ENCODE measurements at places on chromosomes 6 and 20.

DNA sequence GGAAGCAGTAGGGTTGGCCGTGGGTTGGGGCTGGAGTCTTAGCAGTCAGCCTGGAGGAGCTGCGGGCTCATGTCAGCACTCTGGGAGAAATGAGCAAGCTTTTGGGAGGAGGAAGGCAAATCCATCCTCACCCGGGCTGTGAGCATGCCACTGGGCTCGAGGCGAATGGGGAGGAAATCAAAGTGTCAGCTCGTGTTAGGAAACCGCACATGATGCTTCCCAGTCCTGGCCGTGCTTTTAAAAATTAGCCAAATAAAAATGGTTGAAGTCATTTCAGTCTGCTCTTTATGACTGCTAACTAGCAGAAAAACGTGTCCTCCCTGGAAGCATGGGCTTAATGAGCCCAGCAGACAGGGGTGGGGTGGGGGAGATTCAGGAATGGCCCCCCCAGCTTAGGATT is 98.1 kb downstream of the NFATC2 start:
- ATAC-seq: no peak

- peak; percentile 85 for ATAC-seq
These were observed 18.7 kb downstream of the ZNF451 start for GRCh38 chr6:57108691-57109090.

GRCh38 chr6:5667737-5668136 is 339.0 kb downstream of the NRN1 start:
- ATAC-seq: no peak

GRCh38 chr6:54801669-54802068 is 44.9 kb upstream of the FAM83B start:
- no peak for ATAC-seq

- ATAC-seq: no peak
These were observed 14.8 kb upstream of the FKBP5 start for GRCh38 chr6:35703554-35703953.

GRCh38 chr6:134341999-134342567 is 24.2 kb upstream of the SGK1 start:
- ATAC-seq: no peak

DNA sequence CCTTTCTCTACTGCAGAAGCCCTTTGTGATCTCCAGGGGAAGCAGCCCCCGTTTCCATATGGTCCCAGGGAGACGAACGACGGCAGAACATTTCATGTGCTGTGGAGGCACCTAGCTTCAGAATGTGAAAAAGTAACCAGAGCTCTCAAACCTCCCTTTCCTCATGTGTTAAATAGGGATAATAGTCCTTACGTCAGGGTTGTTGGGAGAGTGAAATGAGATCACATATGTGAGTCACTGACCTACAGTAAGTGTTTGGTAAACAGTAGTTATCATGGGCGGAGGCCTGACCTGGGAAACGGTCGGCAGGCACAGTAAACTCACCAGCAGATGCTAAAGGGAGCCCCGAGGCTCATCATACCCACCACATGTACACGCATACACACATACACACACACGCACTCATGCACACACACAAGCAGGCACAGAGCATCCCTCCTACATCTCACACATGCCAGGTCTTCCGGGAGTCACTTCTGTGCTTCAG is 89.7 kb downstream of the LY86 start:
- no peak for ATAC-seq

GRCh38 chr6:79065232-79065631 is 12.8 kb downstream of the PHIP start:
- ATAC-seq: no peak

DNA sequence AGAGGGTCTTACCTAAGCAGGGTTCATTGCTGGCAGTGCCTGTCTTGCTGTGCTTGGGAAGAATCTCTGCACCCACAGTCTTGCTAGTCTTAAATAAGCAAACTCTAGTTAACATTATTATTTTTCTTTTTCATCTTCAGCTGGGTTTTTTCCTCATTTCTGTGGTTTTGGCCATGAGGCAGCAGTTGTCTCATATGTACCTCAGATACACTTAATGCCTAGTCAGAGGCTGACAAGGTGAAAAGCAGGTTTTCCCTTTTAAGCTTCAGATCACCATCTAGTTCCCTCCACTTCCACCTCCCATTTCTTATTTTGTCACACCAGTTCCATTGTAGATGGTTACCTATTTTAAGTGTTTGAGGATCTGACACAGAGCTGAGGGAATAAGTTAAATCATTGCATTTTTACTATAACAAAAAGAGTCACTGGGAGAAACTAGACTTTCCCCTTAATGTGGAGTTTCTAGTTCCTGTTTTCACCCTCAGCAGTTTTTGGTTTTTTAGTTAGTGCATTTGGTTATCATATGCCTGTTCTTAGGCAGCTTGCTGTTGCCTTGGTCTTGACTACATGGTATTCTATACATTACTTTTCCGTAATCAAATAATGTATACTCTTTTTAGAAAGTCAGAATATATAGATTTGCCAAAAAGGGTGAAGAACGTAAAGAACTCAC is 46.0 kb downstream of the AFDN start:
- ATAC-seq: no peak

- no peak for ATAC-seq
These were observed 291.9 kb upstream of the PRDM1 start for GRCh38 chr6:105794239-105794638.

DNA sequence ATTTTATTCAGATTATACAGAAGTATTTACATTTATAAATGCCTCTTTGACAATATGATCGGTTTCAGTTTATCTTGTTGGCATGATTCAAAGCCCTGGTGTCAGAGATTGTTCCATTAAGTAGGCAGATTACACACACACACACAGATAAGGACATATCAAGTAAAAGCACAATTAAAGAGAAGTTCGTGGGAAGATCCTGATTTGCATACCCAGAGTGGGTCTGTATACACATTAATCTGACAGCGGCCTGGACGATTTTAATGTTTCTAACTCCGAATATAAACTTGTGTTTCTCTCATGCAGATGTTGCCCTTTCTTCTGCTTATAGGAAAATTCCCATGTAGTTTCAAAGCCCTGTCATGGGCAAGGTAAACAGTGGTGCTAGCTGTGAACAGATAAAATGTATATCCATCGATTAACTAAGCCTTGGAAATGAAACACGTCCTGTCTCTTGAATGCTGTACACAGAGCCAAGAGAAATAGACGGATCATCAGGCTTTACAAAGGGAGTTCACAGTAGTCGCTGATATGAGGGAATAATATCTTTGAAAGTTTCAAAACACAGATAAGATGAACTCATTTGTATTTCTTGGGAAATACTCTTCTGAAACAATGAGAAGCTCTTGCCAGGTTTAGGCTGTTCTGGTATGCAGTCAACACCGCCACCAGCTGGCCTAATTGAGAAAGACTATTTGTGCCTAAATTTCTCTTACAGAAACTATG is 108.2 kb upstream of the GMDS start:
- no peak for ATAC-seq

- ATAC-seq: no peak
These were observed 34.4 kb downstream of the TGM3 start for GRCh38 chr20:2330090-2330695.

DNA sequence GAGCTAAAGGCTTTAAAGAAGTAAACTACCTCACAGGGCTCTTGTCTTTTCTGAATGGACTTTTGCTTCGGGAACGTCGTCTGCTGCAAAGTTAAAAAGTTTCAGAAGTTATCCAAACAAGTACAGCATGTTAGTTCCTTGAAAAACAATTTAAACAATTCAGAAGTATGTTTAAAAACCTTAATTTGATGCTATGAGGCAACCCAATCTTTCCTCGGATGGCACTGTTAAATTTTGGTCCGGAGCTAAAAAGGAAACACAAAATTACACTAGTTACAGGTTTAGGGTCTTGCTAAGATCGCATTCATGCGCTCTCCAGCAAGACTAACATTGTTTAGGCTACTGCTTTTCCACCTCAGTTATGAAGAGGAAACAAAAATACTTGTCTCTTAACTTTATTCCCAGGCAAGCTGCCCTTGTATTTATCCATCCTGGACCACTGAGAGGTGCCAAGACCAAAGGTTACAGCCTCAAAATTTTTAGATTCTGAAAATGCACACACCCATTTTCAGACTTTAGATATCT is 12.7 kb downstream of the RBM39 start:
- ATAC-seq: no peak

GRCh38 chr6:130070792-130071191 is 52.4 kb downstream of the L3MBTL3 start:
- no peak for ATAC-seq

GRCh38 chr20:45963059-45964005 is 8.7 kb downstream of the ZNF335 start:
- peak; percentile 27 for ATAC-seq

DNA sequence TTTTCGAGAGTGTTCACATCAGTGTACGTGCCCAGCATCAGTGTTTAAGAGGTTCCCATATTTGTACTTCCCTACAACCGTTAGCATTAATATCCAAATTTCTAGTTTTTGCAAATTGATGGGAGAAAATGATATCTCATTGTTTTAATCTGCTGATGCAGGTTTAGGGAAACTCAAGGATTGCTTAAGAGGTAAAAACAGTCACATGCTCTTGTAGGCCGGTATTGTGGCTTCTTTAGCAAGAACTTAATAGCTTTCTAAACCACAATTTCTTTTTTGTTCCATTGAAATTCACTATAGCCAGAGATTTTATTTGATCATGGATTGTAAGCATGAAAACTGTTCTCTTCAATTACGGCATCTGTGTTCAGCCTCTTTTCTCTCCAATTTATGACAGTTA is 29.5 kb downstream of the BEND6 start:
- ATAC-seq: no peak

DNA sequence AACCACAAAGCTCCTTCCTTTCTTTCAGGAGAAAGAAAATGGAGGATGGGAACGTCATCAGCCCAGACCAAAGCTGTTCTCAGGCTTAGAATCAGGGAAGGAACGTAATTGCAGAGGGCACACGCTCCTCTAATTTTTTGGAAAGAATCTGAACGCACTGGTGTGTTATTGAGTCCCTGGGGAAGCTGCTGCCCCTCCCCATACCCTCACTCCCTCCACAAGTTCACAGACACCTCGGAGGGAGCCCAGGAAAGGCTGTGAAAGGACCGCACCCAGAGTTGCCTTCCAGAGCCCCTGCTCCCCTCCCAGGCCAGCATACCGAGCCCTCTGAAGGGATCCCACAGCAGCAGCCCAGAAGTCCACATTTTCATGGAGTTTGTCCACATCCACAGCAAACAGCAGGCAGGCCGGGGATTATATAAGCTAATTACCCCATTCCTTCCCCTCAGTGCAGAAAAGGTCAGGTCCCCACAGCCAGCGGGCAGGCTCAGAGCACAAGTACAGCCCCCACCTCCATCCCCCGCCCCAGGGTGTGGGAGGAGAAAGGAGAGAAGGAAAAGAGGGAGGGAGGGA is 53.7 kb downstream of the ANKRD60 start:
- ATAC-seq: no peak

GRCh38 chr20:44460795-44461141 is 14.9 kb upstream of the TTPAL start:
- no peak for ATAC-seq

DNA sequence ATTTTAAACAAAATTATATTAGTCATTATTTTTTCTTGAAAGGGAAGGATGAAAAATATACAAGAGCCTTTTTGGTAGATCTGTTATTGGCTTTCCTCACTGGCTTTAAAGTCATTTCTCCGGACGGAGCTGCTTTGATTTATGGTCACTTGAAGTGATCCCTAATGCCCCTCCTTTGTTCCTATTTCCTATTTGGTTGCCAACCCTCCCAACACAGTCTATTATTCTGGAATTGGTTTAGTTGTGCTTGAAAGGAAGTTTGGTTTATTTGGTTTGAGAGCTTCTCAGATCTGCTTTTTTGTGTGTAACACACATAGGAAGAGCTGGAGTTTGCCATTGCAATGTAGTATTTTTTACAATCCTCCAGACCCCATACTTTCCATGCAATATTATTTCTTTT is 347.9 kb downstream of the RFPL4B start:
- ATAC-seq: no peak

DNA sequence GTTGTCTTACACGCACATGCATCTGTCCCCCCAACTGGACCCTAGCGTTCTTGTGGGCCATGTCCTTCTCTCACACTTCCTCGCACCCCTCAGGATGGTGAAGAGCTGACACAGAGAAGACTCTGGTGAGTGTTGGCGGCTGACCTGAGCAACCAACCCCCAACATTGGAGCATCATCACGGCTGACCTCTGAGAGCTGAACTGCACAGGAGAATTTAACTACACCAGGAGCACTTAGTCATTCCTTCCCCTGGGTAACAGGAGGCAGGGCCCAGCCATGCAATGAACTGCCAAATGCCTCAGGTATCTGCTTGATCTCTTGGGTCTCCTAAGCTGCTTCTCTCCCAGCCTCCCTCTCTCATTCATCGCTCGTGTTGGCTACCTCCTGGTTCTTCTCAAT is 88.5 kb downstream of the PSMG4 start:
- ATAC-seq: no peak

GRCh38 chr6:20893412-20893811 is 359.2 kb downstream of the CDKAL1 start:
- ATAC-seq: no peak

DNA sequence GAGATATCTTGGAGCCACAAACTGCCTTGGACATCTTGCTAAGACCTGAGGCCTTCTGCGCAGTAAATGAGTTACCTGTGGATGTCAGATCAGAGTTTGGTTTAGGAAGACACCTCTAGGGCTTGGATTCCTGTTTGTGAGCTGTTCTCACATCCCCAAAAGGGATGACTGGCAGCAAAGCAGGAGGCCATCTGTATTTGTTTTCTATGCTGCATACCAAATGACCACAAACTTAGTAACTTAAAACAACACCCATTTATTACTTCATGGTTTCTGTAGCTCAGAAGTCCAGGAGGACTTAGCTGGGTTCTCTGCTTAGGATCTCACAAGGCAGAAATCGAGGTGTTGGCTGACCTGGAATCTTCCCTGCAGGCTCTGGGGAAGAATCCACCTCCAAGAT is 116.7 kb downstream of the UNC5CL start:
- no peak for ATAC-seq

DNA sequence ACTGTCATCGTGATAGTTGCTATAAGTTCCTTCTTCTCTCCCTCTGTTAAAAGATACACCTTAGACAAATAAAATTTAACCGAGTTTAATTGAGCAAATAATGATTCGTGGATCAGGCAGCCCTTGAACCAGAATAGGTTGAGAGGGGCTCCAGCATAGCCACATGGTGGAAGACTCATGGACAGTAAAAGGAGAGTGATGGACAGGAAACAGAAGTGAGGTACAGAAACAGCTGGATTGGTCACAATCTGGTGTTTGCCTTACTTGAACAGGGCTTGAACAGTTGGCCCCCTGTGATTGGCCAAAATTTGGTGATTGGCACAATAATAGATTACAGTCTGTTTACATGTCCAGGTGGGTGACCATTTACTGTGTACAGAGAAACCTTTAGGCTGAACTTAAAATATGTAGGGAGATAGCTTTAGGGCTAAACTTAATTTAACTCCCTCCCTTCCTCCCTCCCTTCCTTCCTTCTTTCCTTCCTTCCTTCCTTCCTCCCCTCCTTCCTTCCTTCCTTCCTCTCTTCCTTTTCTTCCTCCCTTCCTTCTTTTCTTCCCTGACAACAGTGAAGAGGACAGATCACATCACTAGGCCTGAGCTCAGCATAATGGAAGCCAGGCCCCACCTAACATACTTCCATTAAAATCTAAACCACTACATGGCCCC is 531.8 kb upstream of the JARID2 start:
- no peak for ATAC-seq
